ENCODE measurements at places on chromosomes 4 and X. TPM values are rescaled to one million over a fixed set of nuclear protein-coding genes. Genes with fewer than 3 reads are reported as not detected.

GRCh38 chrX:54509400-54509799, 13.4 kb upstream of the FGD1 start:
- no peak for DNase-seq

- DNase-seq = no peak
Observed at GRCh38 chr4:56252561-56253152, 134.6 kb downstream of the AASDH start.

GRCh38 chrX:133637765-133638164, 222.5 kb upstream of the GPC4 start:
- DNase-seq = no peak

DNA sequence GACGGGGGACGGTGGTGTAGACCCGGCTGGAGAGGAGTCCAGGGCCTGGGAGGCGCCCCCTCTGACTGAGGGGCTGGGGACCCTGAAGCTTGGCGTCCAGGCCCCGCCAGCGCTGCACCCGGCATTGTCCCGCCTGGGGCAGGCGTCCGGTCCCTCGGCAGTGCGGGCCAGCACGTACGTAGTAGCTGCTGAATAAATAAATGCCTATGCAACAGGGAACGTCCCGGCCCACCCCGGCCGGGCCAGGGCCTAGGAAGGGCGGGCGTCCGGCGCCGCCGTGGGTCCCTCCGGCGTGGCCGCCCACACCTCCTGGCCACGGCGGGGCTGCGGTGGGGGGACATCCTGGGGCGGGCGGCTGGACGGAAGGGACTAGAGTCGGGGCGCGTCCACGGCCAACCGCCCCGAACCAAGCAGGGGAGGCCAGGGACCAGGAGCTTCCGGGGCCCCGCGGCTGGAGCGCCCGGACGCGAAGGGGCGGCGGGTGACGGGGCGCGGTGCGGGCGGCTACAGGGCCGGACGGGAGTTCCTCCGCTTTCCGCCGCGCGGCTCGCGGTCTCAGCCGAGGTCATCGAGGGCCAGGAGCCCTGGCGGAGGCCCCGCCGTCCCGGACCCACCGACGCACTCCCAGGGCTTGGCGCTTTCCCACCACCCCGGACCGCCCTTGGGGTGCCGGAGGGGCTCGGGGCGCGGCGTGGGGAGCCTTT, 886 bp upstream of the WWC2 start:
- DNase-seq = peak; percentile 92

GRCh38 chrX:154734061-154734781, 16.7 kb downstream of the GAB3 start:
- no peak for DNase-seq

- no peak for DNase-seq
Observed at GRCh38 chr4:140679576-140679975, 76.6 kb downstream of the TBC1D9 start.

Gene ZNF630
- 1.8 TPM for polyA plus RNA-seq

Gene FAM149A
- polyA plus RNA-seq = 7.5 TPM

Gene TSPAN6
- polyA plus RNA-seq = 31.2 TPM

Gene ATP2B3
- 0.15 TPM for polyA plus RNA-seq

Gene S100P
- polyA plus RNA-seq = 3.2 TPM

All from muscle of back (tissue), 13 donors.